Foreskin keratinocyte (primary cell): ENCODE measurements at places on chromosomes 1 and 21. TPM values are rescaled to one million over a fixed set of nuclear protein-coding genes. Genes with fewer than 3 reads are reported as not detected.

The MIXL1 gene
- total RNA-seq: not detected in 2 replicates

DNA sequence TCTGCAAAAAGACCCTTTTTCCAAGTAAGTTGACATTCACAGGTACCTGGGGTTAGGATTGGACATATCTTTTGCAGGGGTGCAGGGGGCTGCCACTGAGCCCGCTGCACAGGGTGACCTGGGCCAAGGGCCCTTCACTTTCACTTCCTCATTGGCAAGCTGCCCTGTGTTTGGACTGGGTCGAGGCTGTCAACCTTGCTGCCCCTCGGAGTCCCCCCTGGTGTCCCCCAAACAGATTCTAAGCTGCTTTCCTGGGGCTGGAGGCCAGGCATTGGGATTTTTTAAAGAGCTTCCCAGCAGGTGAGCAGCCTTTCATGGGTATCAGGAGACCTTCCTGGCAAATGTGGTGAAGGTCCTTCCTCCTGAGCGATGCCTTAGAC is 7.9 kb upstream of the UMODL1 start:
- no peak for DNase-seq

The BATF3 gene
- total RNA-seq: 0.35 and 0.37 TPM in 2 replicates

DNA sequence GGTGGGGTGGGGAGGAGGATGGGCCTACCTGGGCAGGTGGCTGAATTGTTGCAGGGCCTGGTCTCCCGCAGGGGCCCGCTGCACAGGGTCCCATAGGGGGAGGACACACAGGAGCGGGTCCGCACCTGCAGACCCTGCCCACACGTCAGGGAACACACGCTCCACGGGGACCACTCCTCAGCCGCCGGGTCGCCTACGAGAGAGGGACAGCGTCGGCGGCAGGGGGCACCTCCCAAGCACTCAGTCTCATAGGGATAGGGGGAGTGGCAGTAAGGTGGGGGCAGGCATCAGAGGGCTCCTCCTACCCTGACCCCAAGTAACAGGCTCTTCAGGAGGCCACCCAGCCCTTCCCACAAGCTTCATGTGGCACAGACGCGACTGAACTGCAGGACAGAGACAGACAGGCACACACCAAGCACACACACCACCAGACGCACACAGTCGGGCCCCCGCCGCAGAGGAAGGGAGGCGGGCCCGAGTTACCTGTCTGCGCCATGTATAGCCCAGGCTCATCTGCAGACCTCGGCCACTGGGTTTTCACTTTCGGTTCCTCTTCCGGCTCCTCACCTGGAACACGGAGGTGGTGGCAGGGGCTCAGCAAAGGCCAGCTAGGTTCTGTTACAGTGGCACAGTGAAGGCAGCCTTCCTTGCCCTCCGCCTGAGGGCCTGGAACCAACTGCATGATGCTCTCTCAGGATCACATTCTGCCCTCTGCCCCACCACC is 19.8 kb downstream of the ADGRB2 start:
- DNase-seq: no peak
